Stimulated activated CD4-positive, alpha-beta T cell treated with anti-CD3 and anti-CD28 coated beads, Interleukin-15, amount 100 ng/mL, for 1 hour (primary cell): ENCODE measurements at places on chromosomes 7 and 10.

DNA sequence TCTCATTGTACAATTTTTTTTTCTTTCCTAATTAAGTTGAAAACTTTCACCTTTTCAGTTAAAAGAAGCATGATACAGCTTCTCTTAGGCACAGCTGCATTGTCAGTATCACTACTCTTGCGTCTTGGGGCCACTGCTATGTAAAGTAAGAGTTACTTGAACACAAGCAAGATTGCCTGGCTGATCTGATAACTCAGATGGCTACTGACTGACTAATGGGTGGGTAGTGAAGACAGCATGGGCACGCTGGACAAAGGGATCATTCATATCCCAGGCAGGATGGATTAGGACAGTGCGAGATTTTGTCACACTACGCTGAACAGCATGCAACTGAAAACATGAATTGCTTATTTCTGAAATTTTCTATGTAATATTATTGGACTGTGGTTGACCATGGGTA, 11.6 kb upstream of the ADAMTS14 start:
- DNase-seq: no peak

DNA sequence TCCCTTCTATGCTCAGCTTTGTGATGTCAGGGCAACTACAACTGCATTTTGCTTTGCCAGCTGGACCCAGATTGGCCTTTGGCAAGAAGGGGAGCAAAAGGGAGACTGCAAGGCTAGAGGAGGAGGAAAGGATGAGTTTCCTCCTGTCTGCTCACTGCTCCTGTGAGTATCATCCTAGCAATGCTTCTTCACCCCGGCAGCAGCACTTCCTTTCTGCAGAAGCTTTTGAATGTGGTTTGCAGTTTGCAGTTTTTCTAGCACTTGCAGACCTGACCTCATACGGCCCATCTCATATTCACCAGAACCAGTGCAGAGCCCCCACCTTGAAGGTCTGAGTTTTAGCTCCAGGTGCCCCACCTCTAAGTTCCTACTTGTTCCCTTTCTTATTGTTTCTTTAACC, 14.8 kb downstream of the C7orf33 start:
- no peak for DNase-seq

DNA sequence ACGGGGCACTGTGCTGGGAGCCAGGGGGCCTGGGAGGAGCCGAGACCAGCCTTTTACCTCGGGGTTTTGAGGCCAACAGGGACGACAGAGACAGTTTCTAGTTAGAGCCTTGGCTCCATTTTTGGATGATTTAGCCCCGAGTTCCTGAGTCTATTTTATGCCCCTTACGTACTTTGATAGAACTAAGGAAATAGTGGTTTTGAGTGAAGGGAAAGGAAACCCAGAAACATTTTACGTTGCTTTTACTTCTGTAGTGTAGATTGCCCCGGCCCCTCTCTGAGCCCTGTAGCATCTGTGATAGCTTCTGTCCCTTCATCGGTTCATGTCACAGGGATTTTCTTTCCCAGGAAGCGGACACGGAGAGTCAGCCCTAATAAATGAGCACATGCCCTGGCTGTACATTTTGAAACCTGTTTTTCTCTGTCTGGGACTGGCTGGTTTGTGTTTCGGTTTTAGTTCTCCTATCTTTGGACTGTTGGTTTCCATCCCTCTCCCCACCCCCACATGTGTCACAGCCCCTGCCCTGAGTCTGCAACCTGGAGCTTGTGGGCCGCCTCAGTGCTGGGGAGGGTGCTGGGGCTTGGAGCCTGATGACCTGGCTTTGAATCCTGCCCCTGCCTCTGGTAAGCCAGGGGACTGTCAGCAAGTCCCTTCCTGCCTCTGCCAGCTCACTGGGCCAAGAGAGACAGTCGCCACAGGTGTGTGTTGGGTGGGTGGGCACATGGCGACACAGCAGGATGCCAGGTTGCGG, 6.9 kb upstream of the ORAI2 start:
- peak; percentile 17 for DNase-seq

- no peak for DNase-seq
These were observed 751 bp downstream of the PAX2 start for GRCh38 chr10:100745882-100746783.

GRCh38 chr7:95476072-95476847, 9.5 kb upstream of the ASB4 start:
- no peak for DNase-seq

- no peak for DNase-seq
These were observed 184.7 kb upstream of the PCDH15 start for GRCh38 chr10:54985732-54986131.

DNA sequence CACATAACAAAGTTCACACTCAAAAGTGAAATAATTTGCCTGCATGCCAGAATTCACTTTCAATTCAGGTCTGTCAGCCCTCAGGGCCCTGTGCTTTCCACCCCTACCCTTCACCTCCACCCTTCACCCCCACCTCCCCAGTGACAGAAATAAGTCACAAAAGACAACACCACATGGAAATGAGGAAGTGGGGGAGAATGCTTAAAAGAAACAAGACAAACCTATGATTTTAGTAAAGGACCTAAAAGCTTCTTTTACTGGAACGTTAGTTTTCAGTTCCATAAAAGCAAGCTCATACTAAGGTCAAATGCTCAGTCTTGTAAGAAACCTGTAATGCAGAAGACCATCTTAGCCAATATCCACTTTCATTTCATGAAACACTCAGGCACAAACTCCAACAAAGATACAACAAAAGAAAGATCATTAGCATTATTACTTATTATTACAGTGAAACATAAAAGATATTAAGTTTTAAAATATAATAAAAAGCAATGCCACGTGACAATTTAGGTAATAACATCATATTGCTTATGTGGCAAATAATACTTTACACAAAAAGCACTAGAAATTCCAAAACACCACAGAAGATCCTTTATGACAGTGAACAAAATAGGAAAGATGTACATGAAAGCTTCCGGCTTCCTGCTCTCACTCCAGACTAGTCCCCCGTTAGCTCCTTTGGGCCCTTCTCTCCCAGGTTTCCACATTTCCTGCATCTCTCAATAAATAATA, 112.1 kb downstream of the LMBR1 start:
- DNase-seq: no peak

- no peak for DNase-seq
These were observed 26.4 kb downstream of the STEAP1 start for GRCh38 chr7:90180649-90181048.

- DNase-seq: no peak
These were observed 643.3 kb upstream of the SORCS1 start for GRCh38 chr10:107807836-107808235.

- no peak for DNase-seq
These were observed 18.1 kb downstream of the CHAT start for GRCh38 chr10:49631975-49632374.

- DNase-seq: no peak
These were observed 71.7 kb upstream of the KCND2 start for GRCh38 chr7:120201290-120201689.

DNA sequence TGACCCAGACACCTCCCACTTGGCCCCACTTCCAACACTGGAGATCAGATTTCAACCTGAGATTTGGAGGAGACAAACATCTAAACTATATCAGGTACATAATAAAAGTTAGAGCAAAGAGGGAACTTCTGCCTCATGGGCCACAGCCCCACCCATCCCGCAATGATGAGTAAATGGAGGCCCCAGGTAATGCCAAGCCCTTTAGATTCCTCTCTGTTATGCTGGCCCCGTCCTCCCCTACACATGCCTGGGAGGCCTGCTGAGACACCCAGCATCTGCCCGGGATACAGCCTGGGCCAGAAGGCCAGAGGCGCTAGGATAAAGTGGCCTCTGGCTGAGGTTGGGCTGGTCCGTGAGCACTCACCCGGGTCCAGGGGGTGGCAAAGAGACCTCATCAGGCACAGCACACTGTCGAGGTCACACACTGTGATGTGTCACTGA, 185.5 kb upstream of the SH2B2 start:
- DNase-seq: no peak

GRCh38 chr7:121961089-121961867, 88.3 kb downstream of the PTPRZ1 start:
- DNase-seq: no peak

DNA sequence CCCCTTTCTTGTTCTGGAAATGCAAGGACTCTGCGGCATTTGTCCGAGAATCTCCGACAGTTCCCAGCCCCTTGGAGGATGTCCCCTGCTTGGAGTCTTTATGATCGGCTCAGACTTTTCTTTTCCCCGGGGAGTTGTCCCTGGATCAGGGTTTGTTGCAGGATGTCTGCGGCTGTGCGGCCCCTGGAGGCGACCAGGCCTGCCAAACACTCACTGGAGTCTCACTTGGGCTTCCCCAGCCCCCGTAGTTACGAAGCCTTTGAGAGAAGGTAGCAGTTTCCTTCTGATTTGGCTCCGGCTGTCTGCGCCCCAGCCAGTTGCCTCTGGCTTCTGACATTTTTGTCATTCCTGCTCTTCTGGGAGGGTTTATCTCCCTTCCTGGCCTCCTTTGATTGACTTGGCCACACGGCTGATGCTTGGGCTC, 16.1 kb downstream of the COL26A1 start:
- DNase-seq: no peak
